ENCODE measurements at places on chromosomes 4 and X.
A peak's percentile ranks its signal among the peaks of the same experiment; 100 is the strongest.

- no peak for DNase-seq
Observed at GRCh38 chr4:153159728-153160221, 44.5 kb upstream of the TRIM2 start.

DNA sequence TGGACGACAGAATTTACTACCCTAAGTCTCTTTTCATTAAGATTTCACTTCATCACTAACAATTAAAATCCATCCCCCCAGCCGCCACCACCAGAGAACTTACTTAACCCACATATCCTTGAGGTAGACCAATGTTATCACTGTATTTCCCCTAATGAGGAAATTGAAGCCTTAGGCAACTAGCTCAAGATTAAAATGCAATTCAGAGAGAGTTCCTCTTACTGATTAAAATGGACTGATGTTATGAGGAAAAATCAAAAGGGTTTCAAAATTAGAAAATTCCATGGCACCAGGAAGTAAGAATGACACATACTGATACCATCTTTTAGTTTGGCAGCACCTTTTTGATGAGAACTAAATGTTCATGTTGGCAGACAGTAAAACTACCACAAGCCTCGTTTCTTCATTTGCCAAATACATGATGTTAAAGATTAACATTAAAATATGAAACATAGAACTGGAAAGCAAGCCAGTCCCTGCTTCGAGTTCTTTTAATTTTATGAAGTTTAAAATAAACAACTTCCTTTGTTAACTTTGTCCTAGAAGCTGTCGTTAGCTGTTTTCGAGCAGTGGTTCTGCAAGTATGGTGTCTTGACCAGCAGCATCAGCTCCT lies 69.3 kb upstream of the CCDC160 start:
- no peak for DNase-seq

DNA sequence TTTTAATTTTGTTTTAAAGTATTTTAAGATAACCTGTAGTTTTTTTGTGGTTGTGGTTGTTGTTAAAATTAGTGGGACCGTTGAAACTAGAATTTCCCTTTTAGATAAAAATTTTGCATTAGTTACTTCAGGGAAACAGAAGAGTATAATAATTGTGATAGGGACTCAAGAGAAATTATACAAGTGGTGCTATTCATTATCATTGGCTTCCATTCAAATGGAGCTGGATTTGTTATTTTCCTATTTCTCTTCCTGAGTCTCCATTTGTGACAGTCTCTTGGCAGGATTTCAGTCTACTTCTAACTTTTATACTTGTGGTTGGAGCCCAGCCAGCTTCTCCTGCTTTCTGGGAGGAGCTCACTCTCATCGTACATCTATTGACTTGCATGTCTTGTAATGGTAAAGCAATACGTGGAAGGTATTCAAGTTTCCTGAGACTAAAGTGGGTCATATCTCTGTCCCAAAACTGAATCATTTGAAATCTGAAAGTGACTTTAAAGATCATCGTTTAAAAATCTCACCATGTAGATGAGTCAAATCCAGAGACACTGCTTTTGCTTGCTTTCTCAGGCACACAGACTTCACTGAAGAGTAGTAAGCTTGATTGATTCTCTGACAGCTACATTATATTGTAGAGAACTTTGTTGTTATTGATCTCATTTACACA lies 155.8 kb downstream of the RPA4 start:
- no peak for DNase-seq

- DNase-seq, result no peak
Observed at GRCh38 chr4:156377036-156377710, 423.5 kb upstream of the CTSO start.

- no peak for DNase-seq
Observed at GRCh38 chr4:147599769-147600168, 17.4 kb upstream of the TMEM184C start.

GRCh38 chrX:24294619-24295018 lies 19.2 kb downstream of the SUPT20HL2 start:
- peak; percentile 9 for DNase-seq

DNA sequence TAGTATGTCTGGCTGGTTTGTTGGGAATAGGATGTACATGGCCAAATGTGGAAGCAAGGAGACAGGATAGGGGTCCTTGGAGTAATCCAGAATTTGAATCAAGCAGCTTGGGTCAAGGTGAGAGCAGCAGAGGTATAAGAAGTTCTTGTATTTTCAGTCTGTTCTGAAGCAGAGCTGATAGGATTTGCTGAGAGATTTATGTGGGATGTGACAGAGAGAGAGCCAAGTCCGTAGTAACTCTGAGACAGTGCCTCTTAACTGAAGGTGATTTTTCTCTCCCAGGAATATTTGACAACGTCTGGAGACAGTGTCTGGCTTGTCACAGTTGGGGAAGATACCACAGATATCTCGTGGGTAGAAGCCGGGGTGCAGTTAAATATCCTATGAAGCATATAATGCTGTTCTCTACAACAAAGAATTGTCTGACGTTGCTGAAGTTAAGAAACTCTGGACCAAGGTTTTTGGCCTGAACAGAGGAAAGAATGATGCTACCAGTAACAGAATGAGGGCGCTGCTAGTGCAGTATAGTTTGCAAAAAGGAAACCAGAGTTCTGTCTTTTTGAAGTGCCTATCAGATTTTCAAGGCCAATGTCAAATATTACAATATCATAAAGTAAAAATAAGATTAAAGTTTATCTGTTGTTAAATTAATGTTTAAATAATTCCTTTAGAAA lies 184.0 kb downstream of the ARHGAP24 start:
- DNase-seq, result no peak

- DNase-seq, result no peak
Observed at GRCh38 chrX:55841962-55842752, 124.6 kb downstream of the RRAGB start.

- DNase-seq, result no peak
Observed at GRCh38 chr4:122679317-122679716, 53.2 kb upstream of the BBS12 start.

DNA sequence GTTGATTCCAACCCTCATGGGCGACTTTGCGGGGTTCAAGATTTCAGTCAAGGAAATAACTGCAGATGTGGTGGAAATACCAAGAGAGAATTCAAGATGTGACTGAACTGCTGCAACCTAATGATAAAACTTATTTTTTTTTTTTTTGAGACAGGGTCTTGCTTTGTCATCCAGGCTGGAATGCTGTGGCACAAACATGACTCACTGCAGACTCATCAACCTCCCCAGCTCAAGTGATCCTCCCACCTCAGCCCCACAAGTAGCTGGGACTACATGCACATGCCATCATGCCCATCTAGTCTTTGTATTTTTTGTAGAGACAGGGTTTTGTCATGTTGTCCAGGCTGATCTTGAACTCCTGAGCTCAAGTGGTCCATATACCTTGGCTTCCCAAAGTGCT lies 19.5 kb upstream of the WDFY3 start:
- no peak for DNase-seq

- DNase-seq, result no peak
Observed at GRCh38 chr4:79991601-79992000, 81.4 kb downstream of the ANTXR2 start.

- peak; percentile 30 for DNase-seq
Observed at GRCh38 chrX:154412468-154412867, 1.1 kb downstream of the TAFAZZIN start.

DNA sequence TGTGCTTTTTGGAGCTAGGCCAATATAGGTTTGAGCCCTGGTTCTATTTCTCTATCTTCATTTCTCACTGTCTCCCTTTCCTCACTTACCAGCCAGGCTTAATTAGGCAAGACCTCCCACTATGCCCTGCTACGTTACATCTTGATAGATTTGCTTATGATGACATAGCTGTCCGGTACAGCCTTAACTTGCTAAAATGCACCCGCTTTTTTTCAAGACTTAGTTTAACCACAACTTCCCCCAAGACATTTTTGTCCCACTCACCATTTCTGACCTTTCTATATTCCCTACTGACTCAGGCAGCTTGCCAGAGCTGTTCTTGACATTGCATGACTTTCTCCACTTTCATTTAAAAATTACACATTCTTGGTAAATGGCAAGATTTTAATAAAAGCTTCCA lies 152.6 kb downstream of the MID1 start:
- no peak for DNase-seq

Measured in stimulated activated naive CD8-positive, alpha-beta T cell treated with anti-CD3 and anti-CD28 coated beads, Interleukin-15, amount 100 ng/mL, for 72 hours (primary cell).